Stimulated activated memory B cell treated with anti-CD40 and anti-IgM and Interleukin-4, amounts not matched to agents 10 μg/mL and 1 μg/mL and 100 μg/mL, for 72 hours (primary cell): ENCODE measurements at places on chromosomes 7 and 10.

GRCh38 chr10:70775679-70776454 lies 9.3 kb downstream of the TBATA start:
- no peak overlapping the region for H3K4me3 ChIP-seq
- H3K27ac ChIP-seq: no peak overlapping the region
- H3K36me3 ChIP-seq: no peaks in the 10 kb centered on the region
- no peak for ATAC-seq

DNA sequence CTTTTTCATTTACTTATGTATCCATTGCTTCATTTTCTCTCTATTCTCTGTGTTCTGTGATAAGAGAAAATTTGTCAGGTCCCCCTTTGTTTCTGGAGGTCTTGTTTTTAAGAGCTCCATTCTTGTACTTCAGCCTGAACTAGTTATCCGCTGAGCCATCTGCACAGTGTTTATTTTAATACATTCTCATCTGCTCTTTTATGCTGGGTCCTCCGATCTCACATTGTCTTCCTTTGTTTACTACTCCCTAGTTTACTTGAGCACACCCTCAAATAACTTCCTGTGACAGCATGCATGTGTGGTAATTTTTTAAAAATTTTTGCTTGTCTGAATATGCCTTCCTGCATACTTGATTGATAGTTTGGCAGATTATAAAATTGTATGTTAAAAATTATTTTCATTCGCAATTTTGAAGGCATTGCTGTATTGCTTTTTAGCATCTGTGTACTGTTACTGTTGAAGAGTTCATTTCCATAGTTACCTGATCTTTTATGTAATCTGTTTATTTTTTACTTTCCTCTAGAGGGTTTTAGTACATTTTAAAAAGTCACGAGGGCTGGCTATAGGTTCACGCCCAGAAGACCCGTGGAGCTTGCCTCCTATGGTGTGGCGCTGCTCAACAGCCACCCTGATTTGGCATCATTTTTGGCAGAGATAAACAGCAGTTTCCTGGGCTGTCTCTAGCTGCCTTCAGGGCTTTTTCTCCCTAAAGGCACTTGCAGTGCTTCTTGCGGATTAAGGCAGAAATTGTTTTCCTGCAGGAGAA lies 31.9 kb downstream of the RSBN1L start:
- H3K27ac ChIP-seq: peak overlapping the region; percentile 73
- H3K4me1 ChIP-seq: peaks cover 54% of the 10 kb centered on the region
- H3K36me3 ChIP-seq: peaks cover 13% of the 10 kb centered on the region
- no peak for ATAC-seq
- H3K4me3 ChIP-seq: no peak overlapping the region
- no peaks in the 10 kb centered on the region for H3K27me3 ChIP-seq

DNA sequence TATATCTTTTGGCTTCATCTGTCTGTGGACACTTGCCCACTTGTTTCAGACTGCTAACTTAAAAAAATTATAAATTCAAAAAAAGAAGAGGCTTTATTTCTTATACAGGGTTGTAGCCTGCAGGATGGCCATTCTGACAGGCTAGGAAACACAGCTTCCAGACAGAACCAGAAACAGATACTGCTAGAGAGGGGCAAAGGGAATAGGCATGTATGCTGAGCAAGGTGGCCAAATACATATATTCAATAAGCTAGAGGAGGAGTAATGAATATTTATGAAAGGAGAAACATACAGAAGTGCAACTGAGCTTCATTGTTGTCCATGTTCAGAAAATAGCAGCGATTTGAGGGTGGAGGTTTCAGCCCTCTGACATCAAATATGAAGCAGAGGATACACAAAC lies 22.0 kb upstream of the MAGI2 start:
- H3K27ac ChIP-seq: no peak overlapping the region
- no peaks in the 10 kb centered on the region for H3K36me3 ChIP-seq
- H3K27me3 ChIP-seq: no peaks in the 10 kb centered on the region
- no peaks in the 10 kb centered on the region for H3K4me1 ChIP-seq
- no peak overlapping the region for H3K4me3 ChIP-seq

- peaks cover 4% of the 10 kb centered on the region for H3K4me1 ChIP-seq
- no peaks in the 10 kb centered on the region for H3K36me3 ChIP-seq
Measured at GRCh38 chr7:38518541-38518940, 112.6 kb downstream of the AMPH start.

DNA sequence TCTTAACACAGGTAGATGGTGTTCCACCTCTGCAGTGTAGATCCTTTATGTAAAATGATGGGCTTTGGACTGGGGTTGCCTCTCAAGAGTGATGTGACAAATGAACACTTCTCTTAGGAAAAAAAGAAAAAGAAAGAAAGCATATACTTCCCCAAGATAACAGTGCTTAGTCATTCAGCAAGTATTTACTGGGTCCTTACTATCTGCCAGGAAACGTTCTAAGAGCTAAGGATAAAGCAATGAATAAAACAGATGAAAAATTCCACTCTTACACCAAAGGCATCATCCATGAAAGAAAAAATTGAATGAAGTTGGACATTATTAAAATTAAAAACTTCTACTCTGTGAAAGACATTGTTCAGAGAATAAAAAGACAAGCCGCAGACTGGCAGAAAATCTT lies 177.3 kb downstream of the C7orf25 start:
- H3K4me3 ChIP-seq: no peak overlapping the region
- H3K36me3 ChIP-seq: no peaks in the 10 kb centered on the region
- no peak overlapping the region for H3K27ac ChIP-seq
- no peaks in the 10 kb centered on the region for H3K4me1 ChIP-seq

DNA sequence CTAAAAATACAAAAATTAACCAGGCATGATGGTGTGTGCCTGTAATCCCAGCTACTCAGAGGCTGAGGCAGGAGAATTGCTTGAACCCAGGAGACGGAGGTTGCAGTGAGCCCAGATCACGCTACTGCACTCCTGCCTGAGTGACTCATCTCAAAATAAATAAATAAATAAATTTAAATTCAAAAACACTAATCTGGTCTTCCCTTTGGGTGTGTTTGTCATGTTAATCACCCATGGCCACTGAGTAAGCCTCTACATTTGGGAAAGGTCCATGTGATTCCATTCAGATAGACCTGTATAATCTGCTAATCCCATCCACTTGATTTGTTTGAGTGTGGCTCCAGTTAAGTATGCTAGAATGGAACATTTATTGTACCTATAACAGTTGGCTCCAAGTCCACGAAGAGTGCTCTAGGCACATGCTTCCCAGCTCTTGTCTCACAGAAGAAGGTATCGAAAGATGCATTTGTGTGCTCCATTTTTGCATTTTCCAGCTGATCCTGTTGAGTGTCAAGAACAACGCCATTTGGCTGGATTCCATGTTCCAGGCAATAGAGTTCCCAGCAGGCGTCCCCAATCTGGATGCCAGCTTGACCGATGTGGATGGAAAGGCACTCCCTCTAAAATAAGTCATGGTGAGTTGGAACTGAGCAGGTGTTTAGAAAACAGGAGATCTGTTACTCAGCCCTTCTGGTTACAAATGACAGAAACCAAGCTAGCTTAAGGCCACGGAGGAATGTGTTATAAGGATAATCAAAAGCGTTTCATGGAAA lies 4.0 kb downstream of the TUBAL3 start:
- peaks cover 9% of the 10 kb centered on the region for H3K27me3 ChIP-seq
- ATAC-seq: no peak
- H3K4me1 ChIP-seq: no peaks in the 10 kb centered on the region
- no peaks in the 10 kb centered on the region for H3K36me3 ChIP-seq
- H3K4me3 ChIP-seq: no peak overlapping the region
- H3K27ac ChIP-seq: no peak overlapping the region

DNA sequence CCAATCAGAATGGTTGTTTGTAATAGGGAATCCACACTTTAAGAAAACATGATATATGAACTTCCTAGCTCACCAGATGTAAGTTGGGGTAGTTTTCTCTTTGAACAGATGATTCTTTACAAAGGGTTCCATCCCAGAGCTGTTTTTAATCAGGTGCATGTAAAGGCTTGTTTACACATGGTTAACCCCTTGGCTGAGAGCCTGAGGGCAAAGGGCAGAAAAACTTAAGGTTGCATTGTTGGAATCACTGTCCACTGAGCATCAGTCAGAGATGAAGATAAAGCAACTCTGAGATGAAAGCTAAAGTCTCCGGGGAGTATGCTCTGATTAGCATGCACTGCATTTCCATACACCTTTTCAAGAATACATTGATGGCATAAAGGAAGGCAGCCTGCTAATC lies 518.2 kb downstream of the SORCS3 start:
- no peak overlapping the region for H3K27ac ChIP-seq
- H3K4me1 ChIP-seq: no peaks in the 10 kb centered on the region
- H3K36me3 ChIP-seq: no peaks in the 10 kb centered on the region
- no peaks in the 10 kb centered on the region for H3K27me3 ChIP-seq
- no peak for ATAC-seq

- ATAC-seq: peak; percentile 14
- H3K4me1 ChIP-seq: no peaks in the 10 kb centered on the region
- no peak overlapping the region for H3K4me3 ChIP-seq
- H3K36me3 ChIP-seq: no peaks in the 10 kb centered on the region
- H3K27me3 ChIP-seq: no peaks in the 10 kb centered on the region
- H3K27ac ChIP-seq: no peak overlapping the region
Measured at GRCh38 chr7:113936535-113936934, 17.7 kb upstream of the PPP1R3A start.

DNA sequence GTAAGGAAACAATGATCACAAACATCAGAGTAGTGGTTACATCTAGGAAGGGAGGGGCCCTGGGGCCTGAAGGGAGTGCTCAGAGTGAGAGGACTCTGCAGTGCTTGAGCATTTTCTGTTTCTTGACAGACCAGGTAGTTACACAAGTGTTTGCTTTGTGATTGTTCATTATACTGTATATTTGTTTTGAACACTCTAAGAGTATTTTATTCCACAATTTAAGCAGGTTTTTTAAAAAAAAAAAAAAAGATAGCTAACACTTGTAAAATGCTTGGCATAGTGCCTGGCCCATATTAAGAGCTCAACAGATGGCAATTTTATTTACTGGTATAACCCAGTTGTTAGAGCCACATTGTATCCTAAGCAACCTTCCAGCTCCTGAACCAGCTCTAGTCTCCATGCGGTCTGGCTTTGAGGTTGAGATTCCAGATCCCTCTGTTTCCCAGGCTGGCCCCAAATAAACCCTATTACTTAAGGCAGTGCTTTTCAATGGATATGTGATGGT lies 20.1 kb upstream of the ATXN7L1 start:
- H3K27ac ChIP-seq: no peak overlapping the region
- H3K4me1 ChIP-seq: no peaks in the 10 kb centered on the region
- ATAC-seq: no peak
- H3K27me3 ChIP-seq: peaks cover 19% of the 10 kb centered on the region
- H3K4me3 ChIP-seq: no peak overlapping the region
- H3K36me3 ChIP-seq: no peaks in the 10 kb centered on the region

- H3K4me3 ChIP-seq: no peak overlapping the region
- H3K27ac ChIP-seq: no peak overlapping the region
- peaks cover 16% of the 10 kb centered on the region for H3K27me3 ChIP-seq
- no peaks in the 10 kb centered on the region for H3K4me1 ChIP-seq
- H3K36me3 ChIP-seq: no peaks in the 10 kb centered on the region
Measured at GRCh38 chr10:96502561-96503282, 11.0 kb downstream of the TLL2 start.

GRCh38 chr7:43584195-43584586 lies 1.3 kb downstream of the STK17A start:
- peaks cover 41% of the 10 kb centered on the region for H3K4me1 ChIP-seq
- no peaks in the 10 kb centered on the region for H3K36me3 ChIP-seq
- H3K27me3 ChIP-seq: peaks cover 13% of the 10 kb centered on the region
- H3K27ac ChIP-seq: peak overlapping the region; percentile 97
- H3K4me3 ChIP-seq: peak overlapping the region; percentile 100

GRCh38 chr10:73998929-73999691 lies 1.2 kb downstream of the VCL start:
- no peak for ATAC-seq
- peak overlapping the region; percentile 99 for H3K4me3 ChIP-seq
- H3K4me1 ChIP-seq: peaks cover 64% of the 10 kb centered on the region
- H3K27me3 ChIP-seq: no peaks in the 10 kb centered on the region
- H3K36me3 ChIP-seq: peaks cover 18% of the 10 kb centered on the region

- H3K27ac ChIP-seq: no peak overlapping the region
- no peak overlapping the region for H3K4me3 ChIP-seq
- peaks cover 37% of the 10 kb centered on the region for H3K27me3 ChIP-seq
- no peak for ATAC-seq
- H3K4me1 ChIP-seq: peaks cover 6% of the 10 kb centered on the region
- H3K36me3 ChIP-seq: no peaks in the 10 kb centered on the region
Measured at GRCh38 chr10:43252783-43253341, 14.0 kb downstream of the RASGEF1A start.

- H3K27me3 ChIP-seq: no peaks in the 10 kb centered on the region
- no peak overlapping the region for H3K4me3 ChIP-seq
- H3K36me3 ChIP-seq: no peaks in the 10 kb centered on the region
- no peak overlapping the region for H3K27ac ChIP-seq
- H3K4me1 ChIP-seq: no peaks in the 10 kb centered on the region
Measured at GRCh38 chr10:58998924-58999713, 177.3 kb upstream of the PHYHIPL start.

DNA sequence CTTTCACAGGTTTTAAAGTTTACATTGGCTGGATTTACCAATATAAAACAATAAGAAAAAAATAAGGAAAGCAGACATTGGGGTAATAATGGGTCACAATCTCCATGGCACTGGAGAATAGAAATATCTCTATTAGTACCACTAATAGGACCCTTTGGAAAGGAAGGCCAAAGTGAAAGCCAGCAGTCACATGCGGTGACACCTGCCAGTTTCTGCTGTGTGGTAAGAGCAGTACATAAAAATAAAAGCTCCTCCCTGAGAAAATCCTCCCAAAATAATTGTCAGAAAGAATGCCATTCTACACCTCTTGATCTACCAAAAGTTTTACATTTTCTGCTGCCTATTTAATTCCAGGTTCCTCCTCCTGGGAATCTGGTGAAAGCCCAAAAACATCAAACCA lies 30.4 kb upstream of the SLC13A1 start:
- no peaks in the 10 kb centered on the region for H3K4me1 ChIP-seq
- no peak for ATAC-seq
- H3K27me3 ChIP-seq: no peaks in the 10 kb centered on the region

- H3K36me3 ChIP-seq: peaks cover 43% of the 10 kb centered on the region
- no peak for ATAC-seq
Measured at GRCh38 chr7:127904670-127904985, 126.6 kb downstream of the LRRC4 start.

- H3K27me3 ChIP-seq: no peaks in the 10 kb centered on the region
- H3K36me3 ChIP-seq: peaks cover 19% of the 10 kb centered on the region
- ATAC-seq: no peak
- peak overlapping the region; percentile 69 for H3K27ac ChIP-seq
- peaks cover 18% of the 10 kb centered on the region for H3K4me1 ChIP-seq
Measured at GRCh38 chr7:121212036-121212435, 116.8 kb upstream of the WNT16 start.

DNA sequence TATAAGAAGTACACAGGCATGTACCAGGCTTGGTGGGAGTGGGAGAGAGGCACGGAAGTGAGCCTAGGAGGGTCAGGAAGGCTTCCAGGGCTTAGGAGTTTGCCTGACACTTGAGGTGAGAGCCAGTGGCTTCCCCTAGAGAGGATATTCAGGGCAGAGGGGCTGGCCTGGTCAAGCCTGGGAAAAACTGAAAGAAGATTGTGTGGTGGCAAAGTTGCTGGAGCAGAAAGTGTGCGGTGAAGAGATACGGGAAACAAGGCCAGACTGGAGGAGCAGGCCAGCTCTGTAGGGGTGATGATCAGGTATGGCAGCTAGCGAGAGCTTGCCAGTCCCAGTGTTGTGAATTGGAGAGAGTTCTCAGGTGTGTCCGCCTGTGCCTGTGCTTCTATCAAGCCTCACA lies 129.9 kb downstream of the CCNY start:
- ATAC-seq: no peak
- no peak overlapping the region for H3K4me3 ChIP-seq
- H3K27me3 ChIP-seq: no peaks in the 10 kb centered on the region
- no peak overlapping the region for H3K27ac ChIP-seq
- H3K36me3 ChIP-seq: no peaks in the 10 kb centered on the region
